ENCODE measurements at places on chromosomes 4 and X. TPM values are rescaled to one million over a fixed set of nuclear protein-coding genes. Genes with fewer than 3 reads are reported as not detected.

The SLC9A7 gene
- total RNA-seq: 158 TPM

The GABRG1 gene
- not detected for total RNA-seq

The C4orf36 gene
- not detected for total RNA-seq

The NUDT11 gene
- 10.7 TPM for total RNA-seq

Measured in smooth muscle cell of the umbilical artery (primary cell).